ENCODE measurements at places on chromosomes 5 and 9.
A peak's percentile ranks its signal among the peaks of the same experiment; 100 is the strongest.

DNA sequence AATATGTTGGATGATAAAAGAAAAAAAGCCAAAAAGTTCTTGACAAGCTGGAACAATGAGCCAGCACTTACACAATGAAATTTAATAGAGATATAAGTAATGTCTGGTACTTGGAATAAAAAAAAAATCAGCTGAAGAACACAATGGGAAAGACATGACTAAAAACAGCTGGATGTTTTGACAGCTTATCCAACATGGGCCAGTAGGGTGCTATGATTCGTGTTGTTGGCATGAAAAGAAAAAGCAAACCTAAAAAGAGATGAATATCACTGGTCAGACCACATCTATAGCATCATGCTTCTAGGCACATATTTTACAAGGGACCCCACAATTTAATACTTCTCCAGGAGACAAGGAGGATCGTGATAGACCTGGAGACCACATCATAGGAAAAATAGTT lies 175.3 kb downstream of the ARL15 start:
- DNase-seq = no peak

GRCh38 chr5:10933121-10933520 lies 172.1 kb upstream of the DAP start:
- no peak for DNase-seq

GRCh38 chr9:137853392-137853995 lies 24.1 kb upstream of the CACNA1B start:
- DNase-seq = no peak

GRCh38 chr5:161064781-161065180 lies 212.8 kb upstream of the ATP10B start:
- no peak for DNase-seq

DNA sequence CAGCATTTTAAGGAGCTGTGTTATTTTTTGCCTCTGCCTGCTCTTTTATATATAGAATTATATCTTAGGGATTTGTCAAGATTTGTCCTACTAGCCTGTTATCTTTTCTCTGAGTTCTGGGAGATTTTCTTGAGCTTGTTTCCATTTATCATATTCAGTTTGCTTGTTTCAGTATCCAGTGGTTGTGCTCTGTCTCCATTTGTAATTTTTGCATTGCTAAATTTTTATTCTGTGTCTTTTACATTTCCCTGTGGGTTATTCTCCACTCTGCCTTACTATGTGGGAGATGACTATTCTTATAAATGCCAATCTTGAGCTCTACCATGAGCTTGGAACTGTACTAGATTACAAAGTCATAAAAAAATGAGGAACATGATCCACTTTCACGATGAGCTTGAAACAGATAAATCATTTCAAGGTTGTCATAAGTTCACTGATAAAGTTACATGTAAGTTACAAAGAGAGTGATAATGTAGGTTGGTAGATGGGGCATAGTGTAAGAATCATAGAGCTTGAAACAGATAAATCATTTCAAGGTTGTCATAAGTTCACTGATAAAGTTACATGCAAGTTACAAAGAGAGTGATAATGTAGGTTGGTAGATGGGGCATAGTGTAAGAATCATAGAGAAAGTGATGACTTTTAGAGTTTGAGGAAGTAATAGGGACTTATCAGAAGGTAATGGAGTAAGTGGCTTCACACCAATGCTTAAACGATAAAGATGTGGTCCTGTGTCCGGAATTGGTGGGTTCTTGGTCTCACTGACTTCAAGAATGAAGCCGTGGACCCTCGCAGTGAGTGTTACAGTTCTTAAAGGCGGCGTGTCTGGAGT lies 287.3 kb downstream of the ADGRV1 start:
- no peak for DNase-seq

- no peak for DNase-seq
Measured at GRCh38 chr5:143922718-143923117, 110.8 kb downstream of the HMHB1 start.

GRCh38 chr5:145324767-145325479 lies 510.2 kb downstream of the PRELID2 start:
- no peak for DNase-seq

DNA sequence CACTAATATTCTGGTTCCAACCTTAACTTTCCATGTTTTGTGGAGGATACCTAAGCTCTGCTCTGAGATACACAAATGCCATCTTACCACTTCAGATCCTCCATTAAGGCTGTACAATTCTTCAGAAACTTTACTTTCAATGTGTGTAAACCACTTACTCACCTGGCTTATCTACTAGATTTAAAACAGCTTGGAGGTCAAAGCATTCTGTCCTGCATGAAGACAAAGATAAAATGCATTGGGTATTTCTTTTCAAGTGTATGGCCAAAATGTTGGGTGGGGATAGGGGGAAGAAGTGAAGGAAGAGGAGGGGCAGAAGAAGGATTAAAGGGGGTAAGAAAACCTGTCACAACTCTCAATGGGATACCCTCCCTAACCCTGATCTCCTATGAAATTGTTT lies 939 bp downstream of the GOLGA1 start:
- no peak for DNase-seq

DNA sequence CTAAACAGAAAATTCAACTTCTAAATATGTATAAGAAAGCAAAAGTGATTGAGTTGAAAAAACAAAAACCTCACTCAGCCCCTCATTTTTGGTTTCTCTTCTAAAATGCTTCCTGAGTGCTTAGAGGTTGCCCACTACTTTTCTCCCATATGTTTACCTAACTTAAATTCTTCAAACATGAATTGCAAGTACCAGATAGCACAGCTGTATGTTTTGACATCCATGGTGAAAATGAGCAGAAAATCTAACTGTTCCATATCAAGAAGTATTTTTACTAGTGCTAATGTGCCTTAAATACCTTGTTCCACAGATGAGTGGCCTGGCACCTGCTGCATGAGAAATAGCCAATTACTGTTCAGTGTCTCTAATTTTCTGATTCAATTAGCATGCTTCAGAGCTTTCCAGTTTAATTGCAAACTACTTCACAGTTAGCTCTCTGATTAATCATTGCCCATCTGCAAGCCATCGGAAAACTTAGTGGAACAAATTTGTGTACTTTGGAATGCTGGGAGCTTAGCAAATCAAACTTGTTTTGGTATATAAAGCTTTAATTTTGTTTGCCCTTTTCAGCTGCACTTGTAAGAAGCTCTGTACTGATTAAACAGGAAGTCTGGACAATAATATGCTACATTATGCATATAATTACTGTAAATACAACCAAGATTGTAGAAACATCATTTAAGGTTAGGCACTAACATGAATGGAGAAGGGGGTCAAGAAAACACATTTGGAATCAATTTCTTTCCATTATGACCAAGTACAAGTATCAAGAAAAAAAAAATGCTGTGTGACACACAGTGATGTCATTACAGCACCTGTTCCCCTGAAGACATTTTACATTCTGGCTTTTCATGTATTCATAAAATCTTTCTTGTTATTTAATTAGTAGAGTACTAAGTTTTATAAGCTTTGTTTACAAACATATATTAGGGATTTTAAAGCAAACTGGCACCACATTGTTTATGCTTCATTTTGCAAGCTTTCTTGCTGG lies 65.6 kb downstream of the POU5F2 start:
- DNase-seq = no peak

- DNase-seq = no peak
Measured at GRCh38 chr5:75656311-75657003, 45.2 kb downstream of the ANKDD1B start.

- DNase-seq = no peak
Measured at GRCh38 chr9:3957306-3957705, 342.6 kb downstream of the GLIS3 start.

DNA sequence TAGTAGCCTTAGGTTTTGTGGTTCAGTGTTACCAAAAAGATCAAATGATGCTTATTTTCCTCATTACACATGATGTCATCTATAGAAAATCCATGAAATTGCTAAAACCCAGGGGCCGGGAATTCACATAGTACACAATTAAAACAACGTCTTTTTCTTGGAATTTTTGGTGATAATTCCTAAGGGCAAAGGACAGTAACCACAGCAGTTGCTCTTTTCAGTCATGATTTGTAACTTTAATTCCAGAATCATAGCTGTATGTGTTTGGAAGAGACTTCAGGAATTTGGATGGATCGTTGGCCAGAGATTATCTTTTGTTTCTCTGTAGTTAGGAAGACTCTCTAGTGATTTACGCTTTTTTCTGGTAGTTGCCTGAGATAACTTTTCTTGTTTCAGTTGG lies 748.7 kb downstream of the TLE4 start:
- DNase-seq = no peak

DNA sequence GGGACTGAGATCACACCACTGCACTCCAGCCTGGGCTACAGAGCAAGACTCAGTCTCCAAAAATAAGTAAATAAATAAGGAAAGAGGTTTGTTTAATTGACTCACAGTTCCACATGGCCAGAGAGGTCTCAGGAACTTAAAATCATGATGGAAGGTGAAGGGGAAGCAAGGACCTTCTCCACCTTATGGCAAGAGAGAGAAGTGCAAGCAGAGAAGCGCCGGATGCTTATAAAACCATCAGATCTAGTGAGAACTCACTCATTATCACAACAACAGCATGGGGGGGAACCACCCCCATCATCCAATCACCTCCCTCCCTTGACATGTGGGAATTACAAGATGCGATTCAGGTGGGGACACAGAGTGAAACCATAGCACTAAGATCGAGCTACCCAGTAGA lies 22.8 kb upstream of the RGMB start:
- no peak for DNase-seq

- DNase-seq = peak; percentile 43
Measured at GRCh38 chr9:29211580-29212396, 1638.5 kb upstream of the C9orf72 start.

- no peak for DNase-seq
Measured at GRCh38 chr9:18726546-18726945, 252.6 kb downstream of the ADAMTSL1 start.

GRCh38 chr5:150765799-150766169 lies 7.0 kb upstream of the DCTN4 start:
- no peak for DNase-seq

DNA sequence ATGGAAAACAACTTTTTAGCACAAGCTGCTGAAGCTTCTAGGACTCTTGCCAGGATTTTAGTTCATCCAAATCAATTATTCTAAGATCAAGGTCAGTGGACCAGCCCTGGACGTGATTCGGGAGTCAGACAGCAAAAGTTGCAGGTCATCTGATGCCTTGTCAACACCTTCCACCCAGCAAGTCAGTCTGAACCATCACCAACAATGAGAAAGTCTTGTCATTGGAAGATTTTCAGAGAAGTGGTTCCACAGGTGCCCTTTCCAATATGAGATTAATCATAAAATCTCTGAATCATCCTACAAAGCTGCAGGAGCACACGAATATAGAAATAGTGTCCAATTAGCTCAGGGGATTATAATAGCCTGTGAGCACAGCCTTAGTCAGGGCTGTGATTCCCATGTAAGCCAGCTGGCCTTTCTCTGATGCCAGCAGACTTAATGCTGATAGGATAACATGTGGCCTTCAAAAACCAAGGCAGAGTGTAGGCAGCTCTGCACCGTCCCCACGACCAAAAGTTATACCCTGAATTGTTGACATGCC lies 445.0 kb upstream of the TRPC7 start:
- no peak for DNase-seq

GRCh38 chr5:154059583-154059982 lies 20.8 kb downstream of the MFAP3 start:
- DNase-seq = no peak

GRCh38 chr5:122846051-122846550 lies 688 bp downstream of the SNX24 start:
- DNase-seq = no peak

- no peak for DNase-seq
Measured at GRCh38 chr9:97368964-97369363, 42.9 kb upstream of the TDRD7 start.

GRCh38 chr9:88387036-88387551 lies 1.1 kb upstream of the SPIN1 start:
- peak; percentile 21 for DNase-seq

- DNase-seq = no peak
Measured at GRCh38 chr9:96084331-96084734, 208.8 kb downstream of the ERCC6L2 start.

GRCh38 chr9:22241024-22241423 lies 205.6 kb upstream of the DMRTA1 start:
- no peak for DNase-seq

GRCh38 chr9:124628741-124629140 lies 121.5 kb upstream of the NR5A1 start:
- no peak for DNase-seq

DNA sequence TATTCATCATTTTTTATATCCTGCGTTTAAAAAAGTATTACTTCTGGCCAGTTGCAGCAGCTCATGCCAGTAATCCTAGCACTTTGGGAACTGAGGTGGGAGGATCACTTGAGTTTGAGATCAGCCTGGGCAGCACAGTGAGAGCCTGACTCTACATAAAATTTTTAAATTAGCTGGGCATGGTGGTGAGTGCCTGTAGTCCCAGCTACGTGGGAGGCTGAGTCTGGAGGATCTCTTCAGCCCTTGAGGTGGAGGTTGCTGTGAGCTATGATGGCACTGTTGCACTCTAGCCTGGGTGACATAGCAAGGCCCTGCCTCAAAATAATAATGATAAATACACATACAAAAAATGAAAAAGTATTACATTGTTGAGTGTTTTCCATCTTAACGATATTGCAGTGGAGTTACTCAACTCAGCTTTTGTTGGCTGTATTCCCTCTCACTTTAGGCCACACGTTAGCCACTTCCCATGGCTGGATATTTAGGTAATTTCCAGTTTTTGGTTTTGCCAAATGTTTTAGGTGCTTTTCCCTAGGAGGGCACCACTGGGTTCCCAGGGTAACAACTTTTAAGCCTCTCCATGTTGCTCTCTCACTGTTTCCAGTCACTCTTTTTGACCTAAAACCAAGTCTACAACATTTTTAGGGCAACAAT lies 20.6 kb downstream of the SHB start:
- no peak for DNase-seq

DNA sequence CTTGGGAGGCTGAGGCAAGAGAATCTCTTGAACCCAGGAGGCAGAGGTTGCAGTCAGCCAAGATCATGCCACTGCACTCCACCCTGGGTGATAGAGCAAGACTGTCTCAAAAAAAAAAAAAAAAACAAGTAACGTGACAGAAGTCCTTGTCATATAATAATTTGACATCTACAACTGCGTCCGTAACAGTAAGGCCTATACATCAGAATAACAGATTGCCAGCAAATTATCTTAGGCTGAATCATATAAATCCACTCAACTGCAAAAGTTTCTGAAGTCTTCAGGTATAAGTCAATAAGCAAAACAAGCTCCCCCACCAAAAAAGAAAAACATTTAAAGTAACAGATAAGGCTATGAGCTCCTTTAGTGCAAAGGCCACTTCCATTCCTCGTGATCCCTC lies 3.3 kb downstream of the MAPKAP1 start:
- no peak for DNase-seq

DNA sequence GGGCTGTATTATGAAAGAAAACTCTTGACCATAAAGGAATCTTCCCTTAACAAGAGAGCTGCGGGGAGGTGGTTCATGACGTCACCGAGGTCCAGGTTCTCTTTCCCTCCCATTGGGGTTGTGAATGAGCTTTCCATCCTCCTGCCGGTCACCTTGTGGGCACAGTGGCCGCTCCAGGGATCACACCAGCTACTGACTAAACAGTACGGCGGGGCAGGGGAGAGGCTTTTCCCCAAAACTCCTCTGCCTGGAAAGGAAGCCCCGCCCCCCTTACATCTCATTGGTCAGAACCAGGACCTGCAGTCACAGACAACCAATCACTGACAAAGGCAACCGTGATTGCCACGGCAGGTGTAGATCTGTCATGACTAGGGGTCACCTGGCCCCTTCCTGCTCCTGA lies 35.6 kb downstream of the ROR2 start:
- no peak for DNase-seq
